ENCODE measurements at places on chromosomes 3 and 15.

DNA sequence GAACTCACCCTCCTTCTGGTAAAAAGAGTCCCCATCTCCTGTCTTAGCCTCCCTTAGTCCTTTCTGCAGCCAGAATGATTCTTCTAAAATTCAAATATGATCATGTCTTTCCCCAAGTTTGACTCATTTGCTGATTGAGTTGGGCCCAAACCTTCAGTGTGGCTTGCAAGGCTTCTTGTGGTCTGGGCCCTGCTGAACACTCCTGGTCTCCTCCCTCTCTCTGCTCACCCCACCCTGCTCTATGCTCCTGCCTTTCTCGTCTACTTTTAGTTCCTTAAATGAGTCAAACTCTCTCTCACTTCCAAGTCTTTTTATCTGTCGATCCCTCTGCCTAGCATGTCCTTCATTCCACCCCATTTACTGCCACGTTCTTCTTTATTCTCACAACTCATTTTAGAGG, 72.6 kb downstream of the CCR1 start:
- no peak for DNase-seq

GRCh38 chr15:90697175-90697574, 20.0 kb upstream of the BLM start:
- DNase-seq, result no peak

- DNase-seq, result no peak
Observed at GRCh38 chr15:88015228-88015860, 241.2 kb downstream of the NTRK3 start.

- DNase-seq, result no peak
Observed at GRCh38 chr3:153753035-153753434, 368.2 kb upstream of the ARHGEF26 start.

GRCh38 chr15:62618432-62618831, 424.1 kb upstream of the TPM1 start:
- DNase-seq, result no peak

- no peak for DNase-seq
Observed at GRCh38 chr3:26713091-26713490, 90.5 kb downstream of the LRRC3B start.

DNA sequence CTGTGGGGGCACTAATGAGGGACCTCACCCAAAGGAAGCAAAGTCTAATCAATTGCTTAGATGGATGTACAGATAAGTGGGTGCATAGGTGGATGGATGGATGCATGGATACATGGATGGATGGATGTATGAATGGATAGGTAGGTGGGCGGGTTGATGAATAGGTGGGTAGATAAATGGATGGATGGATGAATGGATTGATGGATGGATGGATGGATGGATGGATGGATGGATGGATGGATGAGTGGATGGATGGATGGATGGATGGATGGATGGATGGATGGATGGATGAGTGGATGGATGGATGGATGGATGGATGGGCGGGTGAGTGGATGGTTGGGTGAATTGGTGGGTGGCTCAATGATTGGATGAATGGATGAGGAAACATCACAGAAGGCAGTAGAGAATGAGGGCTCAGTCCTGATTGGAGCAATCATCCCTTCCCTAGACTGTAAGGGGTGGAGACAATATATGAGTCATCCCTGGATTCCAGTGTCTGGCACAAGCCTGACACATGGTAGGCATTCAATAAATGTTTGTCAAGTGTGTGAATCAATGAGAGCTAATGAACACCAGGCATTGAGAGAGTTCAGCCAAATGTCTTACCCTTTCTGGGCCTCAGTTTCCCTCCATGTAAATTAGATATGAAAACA, 40.4 kb upstream of the PXYLP1 start:
- DNase-seq, result no peak

DNA sequence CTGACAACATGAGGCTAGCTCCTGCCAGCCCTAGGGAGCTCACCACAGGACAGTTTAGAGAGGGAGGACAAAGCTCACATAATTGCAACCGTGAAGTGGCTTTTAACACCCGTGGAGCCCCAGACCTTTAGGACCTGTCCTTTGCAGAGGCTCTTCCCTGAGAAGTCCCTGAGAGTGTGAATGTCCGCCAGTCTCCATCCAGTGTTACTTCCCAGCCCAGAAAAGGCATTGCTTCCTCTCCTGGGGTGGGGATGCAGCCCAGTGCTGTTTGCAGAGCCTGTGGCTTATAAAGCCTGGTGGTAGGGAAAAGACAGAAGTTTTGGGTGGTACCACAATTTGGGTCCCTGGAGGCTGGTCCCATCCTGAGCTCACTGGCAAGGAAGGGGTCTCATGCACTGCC, 182.0 kb downstream of the SLCO3A1 start:
- DNase-seq, result no peak

DNA sequence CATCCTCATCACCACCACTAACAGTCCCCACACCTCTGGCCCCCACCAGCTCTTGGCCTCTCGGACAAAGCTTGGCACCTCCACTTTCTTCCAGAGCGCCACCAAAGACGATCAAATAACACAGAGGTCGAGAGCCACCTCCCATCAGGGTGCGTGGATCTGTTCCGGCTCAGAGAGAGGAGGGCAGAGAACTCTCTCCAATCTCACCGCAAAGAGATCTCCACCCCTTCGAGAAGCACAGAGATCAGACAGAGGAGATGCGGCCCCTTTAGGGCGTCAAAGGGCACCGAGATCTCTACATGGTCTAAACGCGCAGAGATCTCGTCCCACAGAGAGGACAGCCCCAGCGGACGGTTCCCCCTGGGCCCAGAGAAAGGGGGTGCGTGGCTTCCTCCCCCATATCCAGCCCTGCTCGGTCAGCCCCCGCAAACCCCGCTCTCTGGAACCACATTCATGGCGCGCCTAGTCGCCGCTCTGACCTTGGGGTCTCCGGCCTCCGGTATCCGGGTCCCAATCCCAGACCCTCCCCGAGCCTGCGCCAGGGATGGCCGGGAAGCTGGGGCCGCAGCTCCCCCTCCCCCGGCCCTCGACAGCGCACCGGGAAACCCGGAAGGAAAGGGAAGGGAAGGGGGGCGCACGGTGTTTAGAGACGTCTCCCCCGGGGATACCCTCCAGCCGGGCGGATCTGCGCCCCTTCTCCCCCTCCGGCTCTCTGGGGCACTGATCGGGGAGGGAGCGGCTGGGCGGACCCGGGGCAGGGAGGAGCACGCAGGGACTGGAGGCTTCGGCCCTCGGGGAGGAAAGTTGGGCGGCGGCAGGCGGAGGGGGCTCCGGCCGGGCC, 608 bp downstream of the SCN5A start:
- DNase-seq, result no peak

GRCh38 chr3:67518236-67518635, 136.2 kb downstream of the SUCLG2 start:
- no peak for DNase-seq

- DNase-seq, result no peak
Observed at GRCh38 chr15:99180086-99180963, 69.1 kb downstream of the TTC23 start.

DNA sequence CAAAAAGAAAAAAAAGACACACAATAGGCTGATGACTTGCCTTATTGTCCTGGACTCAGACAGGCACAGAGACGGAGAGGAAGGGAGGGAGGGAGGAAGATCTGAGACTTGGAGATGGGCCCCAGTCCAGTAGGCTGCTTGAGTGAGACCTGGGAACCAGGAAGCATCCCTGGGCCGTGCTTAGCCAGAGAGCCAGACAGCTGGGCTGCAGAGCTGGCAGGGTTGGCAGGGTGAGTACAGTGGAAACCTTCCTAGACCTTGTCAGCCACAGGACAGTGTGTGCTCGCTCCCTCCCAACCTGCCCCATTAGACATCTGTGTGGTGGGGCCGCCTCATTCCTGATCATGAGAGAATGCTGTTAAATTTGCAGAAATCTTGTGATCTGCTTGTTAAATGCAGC, 107.9 kb upstream of the ALDH1A3 start:
- no peak for DNase-seq

DNA sequence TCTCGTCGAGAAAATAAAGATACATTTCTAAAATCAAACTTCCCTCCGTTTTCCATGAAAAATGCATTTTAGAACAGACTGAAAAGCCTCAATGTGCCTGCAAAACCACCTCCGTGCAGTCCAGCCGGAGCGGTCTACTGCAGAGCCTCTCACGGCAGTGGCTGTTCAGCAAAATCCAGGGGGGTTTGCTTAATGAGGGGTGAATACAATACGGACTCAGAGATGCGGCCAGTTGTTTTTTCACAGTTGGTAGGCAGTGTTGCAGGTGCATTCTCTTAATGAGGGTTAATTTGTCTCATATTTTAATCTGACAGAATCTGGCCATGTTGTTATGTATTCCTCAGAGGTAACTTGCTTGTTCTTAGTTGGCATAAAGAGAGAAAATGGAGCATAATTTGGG, 223.0 kb downstream of the EBLN2 start:
- DNase-seq, result no peak

DNA sequence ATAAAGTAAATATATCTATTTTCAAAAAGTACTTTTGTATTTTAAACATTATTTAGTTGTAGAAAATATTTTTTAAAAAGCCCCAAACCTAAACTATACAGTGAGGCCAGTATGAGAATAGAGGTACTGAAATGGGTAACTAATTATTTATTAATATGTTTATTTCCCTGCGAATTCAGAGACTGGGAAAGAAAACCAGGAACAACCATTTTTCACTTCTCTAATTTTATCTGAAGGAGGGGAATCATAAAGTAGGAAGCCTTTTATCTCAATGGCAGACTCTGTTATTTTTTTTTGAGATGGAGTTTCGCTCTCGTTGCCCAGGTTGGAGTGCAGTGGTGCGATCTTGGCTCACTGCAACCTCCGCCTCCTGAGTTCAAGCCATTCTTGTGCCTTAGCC, 63.6 kb upstream of the TRAK1 start:
- no peak for DNase-seq

- DNase-seq, result no peak
Observed at GRCh38 chr3:152026033-152026556, 152.7 kb downstream of the SUCNR1 start.

DNA sequence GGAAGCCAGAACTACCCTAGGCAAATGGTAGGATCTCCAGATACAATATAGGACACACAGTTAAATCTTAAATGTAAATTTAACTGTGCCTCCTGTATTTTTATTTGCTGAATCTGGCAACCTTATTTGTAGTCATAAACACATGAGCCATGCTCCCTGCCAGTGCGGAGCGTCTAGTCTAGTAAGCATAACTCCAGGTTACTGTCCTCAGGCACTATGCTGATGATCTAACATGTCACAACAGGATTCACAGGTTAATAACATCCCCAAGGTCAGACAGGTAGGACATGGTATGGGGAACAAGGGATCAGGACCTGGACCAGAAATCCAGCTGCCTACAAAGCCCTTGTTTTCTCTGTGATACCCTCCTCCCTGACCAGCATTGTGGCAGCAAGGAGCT, 305.1 kb downstream of the CACNA2D3 start:
- no peak for DNase-seq

DNA sequence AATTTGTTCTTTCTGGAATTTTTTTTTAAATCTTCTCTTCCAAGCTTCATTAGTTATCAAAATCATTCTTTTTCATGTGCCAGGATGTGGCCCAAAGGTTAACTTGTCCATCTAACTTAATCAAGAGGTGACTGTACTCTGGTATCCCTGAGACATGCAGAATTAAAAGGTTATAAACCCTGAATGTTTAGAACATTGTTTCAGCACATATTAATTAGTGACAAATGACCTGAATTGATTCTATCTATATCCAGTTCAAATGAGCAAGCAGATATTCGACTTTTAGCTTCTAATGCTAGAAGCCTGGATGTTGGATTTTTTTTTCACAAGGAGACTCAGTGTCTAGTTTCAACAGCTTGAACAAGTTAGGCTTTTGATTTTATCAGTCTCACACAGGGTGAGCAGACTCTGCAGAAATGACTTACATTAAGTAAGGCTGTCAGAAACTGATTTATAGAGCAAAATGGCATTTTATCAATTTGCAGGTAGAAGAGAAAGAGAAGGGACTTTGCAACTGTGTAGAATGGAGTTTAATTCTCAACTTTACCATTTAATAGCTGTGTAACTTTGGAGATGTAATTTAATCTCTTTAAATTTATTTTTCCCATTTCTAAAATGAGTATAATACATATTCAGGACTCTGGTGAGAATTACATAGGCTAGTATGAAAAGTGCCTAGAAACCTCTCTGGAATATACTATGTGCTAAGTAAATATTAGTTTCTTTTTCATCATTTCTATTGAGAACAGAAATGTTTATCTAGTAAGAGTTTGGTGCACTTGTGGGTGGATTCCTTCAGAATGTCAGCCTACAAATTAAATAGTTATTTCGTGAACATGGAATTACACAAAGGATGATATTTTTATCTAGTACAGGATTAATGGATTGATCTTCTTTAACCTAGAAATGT, 100.0 kb downstream of the ALCAM start:
- DNase-seq, result no peak

GRCh38 chr3:160124224-160124623, 101.0 kb upstream of the C3orf80 start:
- no peak for DNase-seq

DNA sequence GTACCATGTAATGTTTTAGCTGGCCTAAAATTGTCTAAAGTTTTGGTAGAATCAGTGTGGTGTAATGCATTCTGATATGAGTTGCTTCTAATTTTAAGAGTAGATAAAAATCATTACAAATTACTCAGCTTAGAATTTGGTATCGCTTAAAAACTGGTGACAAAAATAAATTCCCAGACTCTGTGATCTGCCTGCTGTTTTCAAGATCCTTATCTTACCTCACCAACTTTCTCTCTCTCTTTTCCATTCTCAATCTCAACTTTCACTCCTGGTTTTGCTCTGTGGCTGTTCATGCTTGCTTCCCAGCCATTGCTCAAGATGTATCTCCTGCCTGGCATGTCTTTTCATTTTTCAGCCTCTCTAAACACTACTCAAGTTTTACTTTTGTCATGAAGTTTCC, 45.7 kb downstream of the TCF12 start:
- no peak for DNase-seq
